ENCODE measurements at places on chromosomes 16 and 17.

- no peak for DNase-seq
These were observed 103.1 kb downstream of the SOX9 start for GRCh38 chr17:72223866-72224291.

DNA sequence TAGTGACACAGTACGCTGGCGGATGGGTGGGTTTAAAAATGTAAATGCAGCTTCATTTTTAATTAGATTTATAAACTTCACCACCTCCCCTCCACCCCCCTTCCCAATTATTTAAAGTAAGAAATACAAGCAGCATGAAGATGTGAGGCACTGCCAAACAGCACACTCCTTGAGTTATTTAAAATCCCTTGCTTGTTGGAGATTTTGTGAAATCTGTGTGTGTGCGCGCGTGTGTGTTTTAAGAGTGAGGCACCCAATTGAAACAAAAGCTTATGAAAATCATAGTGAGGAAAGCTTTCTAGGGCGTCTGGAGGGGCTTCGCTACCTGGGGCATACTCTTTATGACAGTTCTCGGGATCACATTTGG, 219.6 kb upstream of the IRX3 start:
- no peak for DNase-seq

DNA sequence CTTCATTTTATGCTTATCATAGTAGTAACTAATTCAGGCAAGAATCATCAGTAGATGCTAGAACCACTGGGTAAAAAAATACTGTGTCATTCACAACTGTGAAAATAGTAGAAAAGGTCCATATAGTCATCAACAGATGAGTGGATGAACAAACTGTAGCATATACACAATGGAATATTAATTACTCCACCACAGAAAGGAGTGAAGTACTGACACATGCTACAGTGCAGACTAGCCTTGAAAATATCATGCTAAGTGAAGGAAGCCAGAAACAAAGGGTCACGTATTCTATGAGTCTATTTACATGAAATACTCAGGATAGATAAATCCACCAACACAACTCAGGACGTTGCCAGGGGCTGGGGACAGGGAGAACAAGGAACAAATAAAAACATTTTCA, 13.3 kb downstream of the USP22 start:
- no peak for DNase-seq

- DNase-seq = no peak
These were observed 17.6 kb upstream of the CBX2 start for GRCh38 chr17:79760197-79760906.

DNA sequence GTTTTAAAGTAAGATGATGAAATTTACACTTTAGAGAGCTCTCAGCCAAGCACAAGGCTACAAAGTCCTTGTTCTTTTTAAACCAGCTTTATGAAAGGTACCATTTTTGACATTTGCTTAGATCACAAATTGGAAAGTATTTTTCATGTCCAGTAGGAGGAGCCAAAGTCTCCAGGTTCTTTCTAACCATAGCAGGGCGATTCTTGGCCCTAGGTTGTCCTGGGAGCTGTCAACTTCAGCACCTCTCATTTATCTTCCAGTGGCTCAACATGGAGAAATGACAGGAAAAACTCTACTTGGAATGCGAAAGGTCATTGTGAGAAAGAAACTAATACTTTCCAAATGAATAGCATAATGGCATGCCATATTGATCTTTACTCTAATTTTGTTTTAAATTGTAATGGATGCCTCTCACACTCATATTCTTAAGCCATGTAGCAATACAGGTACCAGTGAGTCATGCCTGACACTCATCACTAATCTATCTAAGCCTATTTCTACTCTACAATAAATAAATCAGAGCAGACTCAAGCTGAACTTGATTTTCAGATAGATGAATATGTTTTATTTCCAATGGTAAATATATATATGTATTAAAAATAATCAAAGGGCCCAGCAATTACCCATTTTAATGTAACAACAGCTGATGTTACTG, 919.1 kb upstream of the EEF2KMT start:
- DNase-seq = no peak

DNA sequence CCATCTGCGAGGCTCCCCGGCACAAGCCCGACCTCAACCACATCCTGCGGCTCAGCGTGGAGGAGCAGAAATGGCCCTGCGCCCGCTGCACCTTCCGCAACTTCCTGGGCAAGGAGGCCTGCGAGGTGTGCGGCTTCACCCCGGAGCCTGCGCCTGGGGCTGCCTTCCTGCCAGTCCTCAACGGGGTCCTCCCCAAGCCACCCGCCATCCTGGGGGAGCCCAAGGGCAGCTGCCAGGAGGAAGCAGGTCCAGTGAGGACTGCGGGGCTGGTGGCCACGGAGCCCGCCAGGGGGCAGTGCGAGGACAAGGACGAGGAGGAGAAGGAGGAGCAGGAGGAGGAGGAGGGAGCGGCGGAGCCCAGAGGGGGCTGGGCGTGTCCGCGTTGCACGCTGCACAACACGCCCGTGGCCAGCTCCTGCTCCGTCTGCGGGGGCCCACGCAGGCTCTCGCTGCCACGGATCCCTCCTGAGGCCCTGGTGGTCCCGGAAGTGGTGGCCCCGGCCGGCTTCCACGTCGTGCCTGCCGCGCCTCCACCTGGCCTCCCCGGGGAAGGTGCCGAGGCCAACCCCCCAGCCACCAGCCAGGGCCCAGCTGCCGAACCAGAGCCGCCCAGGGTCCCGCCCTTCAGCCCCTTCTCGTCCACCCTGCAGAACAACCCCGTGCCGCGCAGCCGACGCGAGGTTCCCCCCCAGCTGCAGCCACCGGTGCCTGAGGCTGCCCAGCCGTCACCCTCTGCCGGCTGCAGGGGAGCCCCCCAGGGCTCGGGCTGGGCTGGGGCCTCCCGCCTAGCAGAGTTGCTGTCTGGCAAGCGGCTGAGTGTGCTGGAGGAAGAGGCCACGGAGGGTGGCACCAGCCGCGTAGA, 13.1 kb upstream of the PRR35 start:
- DNase-seq = peak; percentile 32

DNA sequence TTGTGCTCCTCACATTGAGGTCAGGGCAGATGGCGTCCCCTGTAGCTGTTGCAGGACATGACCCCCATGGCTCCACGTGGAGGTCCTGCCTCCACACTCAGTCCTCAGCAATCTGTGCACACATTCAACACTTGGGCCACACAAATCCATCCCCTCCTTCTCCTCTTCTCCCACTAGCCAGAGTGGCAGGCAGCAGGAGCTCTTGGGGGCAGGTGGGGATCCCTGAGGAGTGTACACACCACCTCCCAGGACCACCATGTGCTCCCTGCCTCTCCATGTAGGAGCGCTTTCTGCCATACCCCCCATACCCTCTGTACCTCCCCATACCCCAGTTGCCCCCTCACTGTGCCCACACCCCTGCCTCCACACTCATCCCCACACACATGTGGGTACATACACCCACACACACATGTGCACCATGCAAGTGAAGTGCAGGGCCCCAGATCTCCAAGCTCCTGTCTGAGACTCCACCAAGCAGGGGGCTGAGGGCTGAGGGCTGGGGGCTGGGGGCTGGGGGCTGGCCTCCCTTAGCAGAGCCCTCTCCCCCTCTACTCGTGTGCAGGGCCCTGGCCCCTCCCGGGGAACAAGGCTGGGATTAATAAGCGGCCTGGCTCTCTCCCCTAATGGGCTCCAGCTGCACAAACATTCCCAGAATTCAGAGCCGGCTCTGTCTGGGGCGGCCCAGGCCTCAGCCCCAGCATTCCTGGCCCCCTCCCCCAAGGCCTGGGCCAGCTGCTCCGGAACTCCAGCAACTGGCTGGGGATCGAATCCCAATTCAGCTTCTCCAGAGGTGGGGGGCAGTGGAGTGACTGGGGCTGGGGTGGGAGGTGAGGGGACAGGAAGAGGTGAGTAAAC, 48.2 kb upstream of the MEIOC start:
- DNase-seq = no peak

GRCh38 chr17:65365169-65365568, 196.3 kb downstream of the AXIN2 start:
- DNase-seq = no peak

- DNase-seq = no peak
These were observed 532.7 kb upstream of the CDH8 start for GRCh38 chr16:62568926-62569325.

DNA sequence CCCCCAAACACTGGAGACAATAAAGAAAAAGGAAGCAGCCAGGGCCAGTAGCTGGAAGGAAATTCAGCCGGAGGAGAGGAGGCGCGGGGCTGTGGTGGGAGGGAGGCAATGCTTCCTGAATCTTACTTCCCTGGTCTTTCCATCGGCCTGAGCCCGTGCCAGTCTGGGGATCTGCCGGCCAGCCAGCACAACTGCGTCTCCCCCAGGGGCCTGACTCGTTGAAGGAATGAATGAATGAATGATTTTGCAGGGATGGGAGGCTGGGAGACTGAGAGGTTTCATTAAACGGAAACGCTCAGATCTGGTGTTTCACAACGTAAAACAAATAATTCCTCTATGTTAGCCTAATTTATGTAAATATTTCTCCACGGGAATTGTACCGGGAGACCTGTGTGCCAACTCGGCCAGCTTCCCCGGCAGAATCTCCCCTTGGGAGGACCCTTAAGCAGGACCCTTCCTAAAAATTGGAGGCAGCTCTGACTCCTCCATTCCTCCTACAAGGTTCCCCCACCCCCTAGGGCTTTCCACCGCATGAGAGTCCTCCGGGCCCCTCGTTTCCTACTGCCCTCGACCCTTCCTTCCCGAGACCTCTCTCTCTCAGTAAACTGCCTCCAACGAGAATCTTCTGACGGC, 1.3 kb upstream of the BAIAP2 start:
- DNase-seq = no peak

- no peak for DNase-seq
These were observed 27.2 kb downstream of the HEATR9 start for GRCh38 chr17:35841505-35841904.

DNA sequence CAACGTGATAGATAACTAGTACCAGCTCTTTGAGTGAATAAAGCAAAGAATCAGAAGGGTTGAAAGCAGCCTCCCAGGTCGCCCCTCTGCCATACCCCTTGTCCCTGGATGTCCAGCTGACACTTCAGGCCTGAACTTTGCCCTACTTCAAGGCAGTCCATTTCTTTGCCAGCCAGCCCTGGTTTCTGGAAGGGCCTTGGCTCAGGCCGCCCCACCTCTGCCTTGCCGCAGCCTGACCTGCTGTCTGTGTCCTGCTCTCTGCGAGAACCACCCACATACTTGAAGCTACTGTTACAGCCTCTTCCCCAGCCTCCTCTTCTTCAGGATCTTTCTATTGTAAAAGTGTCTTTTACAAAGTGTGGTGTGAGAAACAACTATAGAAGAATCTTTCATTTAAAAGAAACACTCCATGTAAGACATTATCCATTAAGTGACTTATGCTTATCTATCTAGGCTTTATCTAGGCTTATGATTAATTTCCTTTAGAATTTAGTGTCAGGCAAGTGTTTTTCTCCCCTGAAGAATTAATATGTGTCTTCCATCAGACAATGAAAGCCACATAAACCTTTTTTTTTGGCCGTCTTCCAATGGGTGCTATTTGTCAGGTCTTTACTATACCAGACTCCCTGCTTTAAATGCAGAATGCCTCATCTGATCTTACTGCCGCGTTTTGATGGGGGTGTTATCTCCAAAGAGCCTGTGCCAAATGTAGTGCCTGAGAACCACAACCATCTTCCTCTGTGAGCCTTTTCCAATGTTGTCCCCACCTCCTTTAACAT, 133.9 kb downstream of the SOCS1 start:
- DNase-seq = no peak

- DNase-seq = no peak
These were observed 33.3 kb upstream of the METTL9 start for GRCh38 chr16:21565861-21566669.

- DNase-seq = no peak
These were observed 48.0 kb downstream of the SHCBP1 start for GRCh38 chr16:46573008-46573833.

DNA sequence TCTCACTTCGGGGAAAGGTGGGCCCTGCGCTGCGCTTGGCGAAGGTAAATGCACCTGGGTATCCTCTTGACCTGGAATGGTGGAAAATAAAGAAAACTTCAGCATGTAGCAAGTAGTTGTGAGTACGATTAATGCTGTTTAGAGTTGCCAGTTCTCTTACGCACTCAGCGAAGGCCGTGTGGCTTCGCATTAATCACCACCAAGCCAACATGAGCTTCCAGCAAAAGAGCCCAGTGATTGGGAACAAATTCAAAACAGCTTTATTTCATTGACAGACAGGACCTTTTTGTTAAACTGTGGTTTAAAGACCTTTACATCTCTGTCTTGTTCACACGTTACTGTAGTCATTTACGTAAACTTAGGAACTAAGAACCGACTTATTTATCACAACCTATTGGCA, 531.4 kb downstream of the MAF start:
- DNase-seq = no peak

GRCh38 chr16:75265911-75266701, 14.7 kb upstream of the BCAR1 start:
- no peak for DNase-seq
